SK-N-DZ (cell line): ENCODE measurements at places on chromosomes 11 and 22.
A peak's percentile ranks its signal among the peaks of the same experiment; 100 is the strongest.

GRCh38 chr11:75589933-75590332 lies 27.9 kb downstream of the SERPINH1 start:
- DNase-seq, result no peak

- no peak for DNase-seq
These were observed 187.9 kb upstream of the SESN3 start for GRCh38 chr11:95418916-95419315.

GRCh38 chr11:64482588-64482987 lies 108.4 kb upstream of the SLC22A12 start:
- no peak for DNase-seq

GRCh38 chr22:32323513-32324164 lies 34.0 kb upstream of the RFPL3 start:
- no peak for DNase-seq

- peak; percentile 34 for DNase-seq
These were observed 535 bp downstream of the AQP11 start for GRCh38 chr11:77590194-77590782.

GRCh38 chr11:125532668-125533067 lies 36.6 kb upstream of the FEZ1 start:
- peak; percentile 37 for DNase-seq

- peak; percentile 57 for DNase-seq
These were observed 213.3 kb downstream of the CADM1 start for GRCh38 chr11:115290893-115291292.

GRCh38 chr11:125370561-125371389 lies 125.3 kb downstream of the FEZ1 start:
- peak; percentile 25 for DNase-seq

DNA sequence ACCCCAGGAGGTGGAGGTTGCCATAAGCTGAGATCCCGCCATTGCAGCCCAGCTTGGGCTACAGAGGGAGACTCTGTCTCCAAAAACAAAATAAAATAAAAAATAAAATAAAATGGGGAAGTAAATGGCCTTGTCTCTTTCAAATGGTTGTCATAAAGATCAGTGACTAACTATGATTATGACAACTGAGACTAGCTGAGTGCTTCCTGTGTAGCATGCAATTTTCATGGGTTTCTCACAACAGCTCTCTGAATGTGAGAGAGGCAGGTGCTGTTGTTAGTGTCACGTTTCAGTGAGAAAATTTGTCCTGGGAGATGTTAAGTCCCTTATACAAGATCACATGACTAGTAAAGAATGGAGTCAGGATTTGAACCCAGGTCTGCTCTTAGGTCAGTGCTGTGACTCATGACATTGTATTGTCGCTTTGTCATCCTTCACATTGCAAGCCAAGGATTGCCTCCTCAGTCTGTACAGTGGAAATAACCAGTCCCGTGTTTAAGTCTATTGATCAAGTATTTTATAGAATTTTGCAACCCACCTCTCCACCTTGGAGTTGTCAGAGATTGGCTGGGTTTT lies 163.3 kb upstream of the CCDC90B start:
- DNase-seq, result no peak

DNA sequence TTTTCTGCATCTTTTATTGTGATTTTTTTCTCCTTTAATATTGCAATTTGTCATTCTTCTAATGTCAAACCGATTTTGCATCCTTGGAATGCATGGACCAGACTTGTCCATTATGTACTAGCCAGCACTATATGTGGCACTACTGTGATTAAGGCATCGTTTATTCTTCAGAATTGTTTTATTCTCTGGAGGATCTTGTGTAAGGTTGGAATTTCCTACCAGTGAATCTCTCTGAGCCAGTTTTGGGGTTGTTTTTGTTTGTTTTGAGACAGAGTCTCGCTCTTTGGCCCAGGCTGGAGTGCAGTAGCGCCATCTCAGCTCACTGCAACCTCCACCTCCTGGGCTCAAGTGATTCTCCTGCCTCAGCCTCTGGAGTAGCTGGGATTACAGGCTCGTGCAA lies 58.5 kb downstream of the IGLL5 start:
- no peak for DNase-seq

GRCh38 chr11:90192869-90193582 lies 29.8 kb downstream of the CHORDC1 start:
- DNase-seq, result no peak

GRCh38 chr11:2459796-2460531 lies 15.2 kb downstream of the KCNQ1 start:
- no peak for DNase-seq

DNA sequence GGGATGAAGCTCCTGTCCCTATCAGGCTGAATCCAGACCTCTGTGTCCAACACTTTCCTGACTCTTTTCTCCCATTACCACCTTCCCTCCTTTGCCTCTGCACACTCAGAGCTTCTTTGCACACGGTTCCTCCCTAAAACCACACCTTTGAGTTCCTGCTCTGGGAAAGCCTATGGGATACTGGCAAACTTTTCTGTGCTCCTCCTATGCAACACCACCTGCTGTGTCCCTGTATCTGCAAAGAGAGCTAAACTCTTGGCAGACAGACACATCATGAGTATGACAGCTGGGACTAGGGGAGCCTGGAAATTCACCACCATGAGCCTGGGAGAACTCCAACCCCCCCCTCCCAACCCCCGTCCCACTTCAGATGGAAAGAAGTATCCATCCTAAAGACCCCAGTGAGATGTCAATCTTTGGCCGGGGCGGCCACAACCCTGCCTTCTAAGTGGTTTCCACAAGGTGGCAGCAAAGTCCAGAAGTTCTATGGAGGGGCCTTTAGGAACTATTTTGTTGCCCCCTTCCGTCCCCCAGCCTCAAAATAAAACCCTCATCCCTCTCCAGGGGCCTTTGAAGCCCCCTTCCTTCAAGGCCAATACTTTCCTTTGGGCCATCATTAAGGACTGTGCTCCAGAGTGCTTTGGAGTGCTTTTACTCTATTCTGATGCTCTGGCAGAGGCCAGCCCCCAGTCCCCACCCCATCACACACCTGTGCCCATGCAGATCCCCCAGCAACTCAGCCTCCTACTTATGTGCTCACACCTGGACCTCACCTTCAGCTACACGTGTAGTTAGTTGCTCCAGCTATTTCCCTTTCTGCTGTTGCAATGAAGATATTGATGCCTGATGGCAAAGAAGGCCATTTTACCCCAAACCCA lies 19.4 kb downstream of the HTR3A start:
- DNase-seq, result peak; percentile 19

GRCh38 chr11:68311160-68312116 lies 953 bp upstream of the LRP5 start:
- DNase-seq, result no peak

DNA sequence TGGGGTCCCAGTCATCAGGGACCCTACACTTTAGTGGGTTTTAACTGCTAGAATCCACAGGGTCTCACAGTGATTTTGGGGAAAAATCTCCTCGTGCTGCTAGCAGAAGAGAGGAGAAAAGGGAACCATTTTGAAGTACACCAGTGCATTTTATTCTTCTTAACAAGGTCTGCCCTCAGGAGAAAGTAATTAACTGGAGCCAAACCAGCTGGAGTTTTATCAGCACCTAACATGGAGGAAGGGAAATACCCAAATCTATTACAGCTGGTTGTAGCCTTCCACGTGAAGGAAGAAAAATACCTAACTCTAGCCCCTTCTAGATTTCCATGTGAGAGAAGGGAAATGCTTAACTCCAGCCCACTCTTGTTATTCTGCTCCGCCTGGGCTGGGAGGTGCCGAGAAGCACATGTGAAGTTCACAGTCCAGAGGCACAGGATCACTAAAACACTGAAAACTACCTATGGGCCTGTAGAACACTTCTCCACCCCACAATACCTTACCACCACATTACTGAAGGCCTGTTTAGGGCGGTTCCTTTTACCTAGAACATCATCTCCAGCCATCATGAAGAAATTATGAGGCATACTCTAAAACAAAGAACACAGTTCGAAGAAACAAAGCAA lies 31.3 kb upstream of the TEAD1 start:
- no peak for DNase-seq

DNA sequence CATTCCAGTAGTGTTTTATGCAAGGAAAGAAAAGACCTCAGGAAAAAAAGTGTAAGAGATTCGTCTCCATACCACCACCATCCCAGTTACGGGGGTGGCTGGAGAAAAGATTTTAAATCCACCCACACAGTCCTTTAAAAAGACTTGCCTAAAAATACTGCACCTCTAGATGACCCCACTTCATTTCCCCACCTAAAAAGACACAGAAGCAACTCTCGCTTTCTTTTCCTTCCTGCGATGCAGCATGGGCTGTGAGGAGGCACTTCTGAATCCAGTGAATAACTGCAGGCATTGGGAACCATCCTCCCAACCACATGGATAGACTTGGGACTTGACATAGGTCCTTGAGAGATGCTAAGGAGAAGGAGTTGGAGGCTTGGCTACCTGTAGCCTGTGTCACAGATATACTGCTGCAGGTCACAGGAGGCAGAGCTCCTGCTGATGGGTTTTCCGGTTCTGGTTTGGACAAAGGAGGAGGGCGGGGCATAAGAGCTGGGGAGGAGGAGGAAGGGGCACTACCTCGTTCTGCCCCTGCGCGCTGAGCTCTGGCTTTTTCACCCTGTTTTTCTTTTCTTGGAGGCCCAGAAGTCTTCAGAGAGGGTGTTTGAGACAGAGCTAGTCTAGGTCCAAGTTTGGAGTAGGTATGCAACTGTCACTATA lies 285.9 kb downstream of the NTM start:
- DNase-seq, result no peak

- no peak for DNase-seq
These were observed 37.3 kb downstream of the LRP5 start for GRCh38 chr11:68349461-68350249.

GRCh38 chr11:70205766-70206165 lies 2.7 kb downstream of the FADD start:
- no peak for DNase-seq

DNA sequence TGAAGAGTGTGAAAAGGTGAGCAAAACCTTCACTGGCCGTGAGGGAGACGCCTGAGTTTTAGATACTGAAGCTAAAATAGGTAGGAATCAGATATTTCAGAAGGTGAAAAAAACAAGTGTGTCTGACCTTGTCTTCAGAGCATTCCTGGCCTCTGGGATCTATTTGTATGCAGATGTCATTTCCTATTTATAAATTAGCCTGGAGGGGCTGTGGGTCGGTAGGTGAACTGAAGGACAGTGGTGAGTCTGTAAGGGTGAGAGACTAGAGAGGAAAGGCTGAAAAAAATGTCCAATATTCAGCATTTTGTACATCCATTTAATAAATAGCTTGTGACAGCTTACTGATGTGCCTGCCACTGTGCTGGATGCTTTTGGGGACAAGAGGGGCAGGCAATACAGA lies 302.1 kb downstream of the DDX10 start:
- no peak for DNase-seq

DNA sequence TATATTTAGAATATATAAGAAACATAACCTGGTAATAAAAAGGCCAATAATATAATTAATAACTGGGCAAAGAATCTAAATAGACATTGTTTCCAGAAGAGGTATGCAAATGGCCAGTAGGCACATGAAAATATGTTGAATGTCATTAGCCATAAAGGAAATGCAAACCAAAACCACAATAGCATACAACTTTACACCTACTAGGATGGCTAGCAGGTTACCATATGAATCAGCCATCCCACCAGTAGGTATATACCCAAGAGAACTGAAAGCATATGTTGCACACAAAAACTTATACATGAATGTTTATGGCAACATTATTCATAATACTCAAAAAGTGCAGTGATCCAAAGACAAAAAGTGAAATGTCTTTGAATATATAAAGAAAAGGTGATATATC lies 2.7 kb upstream of the OR2D2 start:
- DNase-seq, result no peak

DNA sequence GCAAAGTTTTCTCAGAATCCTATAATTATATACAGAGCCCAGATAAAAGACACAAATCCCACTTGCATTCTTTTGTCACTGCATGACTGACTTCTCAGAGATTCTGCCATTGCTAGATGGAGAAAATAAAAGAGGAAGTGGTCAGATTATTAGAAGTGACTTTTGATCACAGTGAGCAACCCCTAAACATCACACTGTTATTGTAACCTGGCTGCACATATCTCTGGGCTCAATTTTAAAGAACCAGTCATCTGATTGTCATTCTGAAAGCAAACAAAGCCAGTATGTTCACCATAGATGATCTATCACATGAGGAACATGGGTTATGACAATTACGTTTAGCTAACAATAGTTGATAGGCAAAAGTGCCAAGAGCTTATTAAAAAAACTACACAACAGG lies 47.8 kb downstream of the COPB1 start:
- no peak for DNase-seq

DNA sequence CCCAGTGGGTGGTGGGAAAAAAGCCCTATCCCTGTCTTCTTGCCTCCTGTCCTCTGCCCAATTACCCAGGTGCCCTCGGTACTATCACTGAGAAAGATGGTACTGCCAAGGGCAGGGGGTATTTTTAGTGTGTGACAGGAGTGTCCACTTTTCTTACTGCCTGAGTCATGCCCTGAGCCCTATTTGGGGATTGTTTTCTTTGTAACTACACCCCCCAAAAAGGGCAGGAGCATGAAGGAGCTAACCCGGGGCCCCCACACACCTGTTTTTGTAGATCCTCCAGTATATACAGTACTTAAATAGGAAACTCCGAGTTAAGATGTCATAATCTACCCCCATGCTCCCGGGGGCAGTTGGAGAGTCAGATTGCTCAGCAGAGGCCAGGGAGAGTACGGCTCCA lies 3.8 kb downstream of the SMTNL1 start:
- DNase-seq, result no peak
